Cerebellar cortex (tissue), 1 donor: ENCODE measurements at places on chromosomes 11 and 22.

DNA sequence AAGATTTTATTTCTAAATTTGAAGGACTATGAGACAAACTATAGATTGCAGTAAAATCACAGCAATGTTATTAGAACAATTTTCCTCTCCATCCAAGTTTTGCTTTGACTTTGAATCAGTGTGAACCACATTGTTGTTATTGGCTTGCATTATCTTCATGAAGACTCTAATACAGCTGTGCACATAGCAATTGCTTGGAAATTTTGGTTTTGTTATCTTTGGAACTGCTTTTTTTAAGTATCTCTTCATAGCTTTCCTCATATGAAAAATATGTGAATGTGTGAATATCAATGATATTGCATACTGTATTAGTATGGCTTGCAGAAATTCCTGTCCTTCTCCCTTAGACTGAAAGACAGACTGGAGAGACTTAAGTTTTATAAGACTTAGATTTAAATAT lies 666.6 kb downstream of the LUZP2 start:
- DNase-seq, result no peak

GRCh38 chr11:45092901-45093760 lies 53.3 kb upstream of the PRDM11 start:
- peak; percentile 44 for DNase-seq

GRCh38 chr11:18974192-18974591 lies 35.0 kb upstream of the MRGPRX1 start:
- DNase-seq, result no peak

GRCh38 chr22:46851311-46851710 lies 88.9 kb downstream of the TBC1D22A start:
- no peak for DNase-seq

DNA sequence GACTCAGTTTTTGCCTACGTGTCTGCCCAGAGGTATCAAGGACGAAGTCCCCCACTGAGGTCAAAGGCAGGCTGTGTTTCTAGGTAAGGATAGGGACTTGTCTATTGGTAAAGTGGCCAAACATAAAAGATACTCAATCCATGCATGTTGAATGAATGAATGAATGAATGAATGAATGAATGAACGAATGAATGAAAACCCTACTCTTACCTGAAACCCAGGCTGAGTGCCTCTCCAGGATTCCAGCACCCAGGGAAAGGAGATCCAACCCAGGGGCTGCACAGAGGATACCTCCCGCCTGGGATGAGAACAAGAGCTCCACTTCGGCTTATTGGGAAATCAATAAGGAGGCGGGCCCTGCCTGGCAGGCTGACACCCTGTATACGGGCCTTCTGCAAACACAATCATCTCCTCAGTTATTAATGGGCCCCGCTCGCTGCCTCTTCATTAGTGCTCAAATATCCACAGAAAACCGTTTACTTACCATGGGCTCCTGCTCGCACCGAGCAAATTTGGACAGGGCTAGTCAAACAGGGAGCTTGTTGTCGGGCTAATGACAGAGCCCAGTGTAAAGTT lies 177.4 kb downstream of the BUD13 start:
- DNase-seq, result no peak

DNA sequence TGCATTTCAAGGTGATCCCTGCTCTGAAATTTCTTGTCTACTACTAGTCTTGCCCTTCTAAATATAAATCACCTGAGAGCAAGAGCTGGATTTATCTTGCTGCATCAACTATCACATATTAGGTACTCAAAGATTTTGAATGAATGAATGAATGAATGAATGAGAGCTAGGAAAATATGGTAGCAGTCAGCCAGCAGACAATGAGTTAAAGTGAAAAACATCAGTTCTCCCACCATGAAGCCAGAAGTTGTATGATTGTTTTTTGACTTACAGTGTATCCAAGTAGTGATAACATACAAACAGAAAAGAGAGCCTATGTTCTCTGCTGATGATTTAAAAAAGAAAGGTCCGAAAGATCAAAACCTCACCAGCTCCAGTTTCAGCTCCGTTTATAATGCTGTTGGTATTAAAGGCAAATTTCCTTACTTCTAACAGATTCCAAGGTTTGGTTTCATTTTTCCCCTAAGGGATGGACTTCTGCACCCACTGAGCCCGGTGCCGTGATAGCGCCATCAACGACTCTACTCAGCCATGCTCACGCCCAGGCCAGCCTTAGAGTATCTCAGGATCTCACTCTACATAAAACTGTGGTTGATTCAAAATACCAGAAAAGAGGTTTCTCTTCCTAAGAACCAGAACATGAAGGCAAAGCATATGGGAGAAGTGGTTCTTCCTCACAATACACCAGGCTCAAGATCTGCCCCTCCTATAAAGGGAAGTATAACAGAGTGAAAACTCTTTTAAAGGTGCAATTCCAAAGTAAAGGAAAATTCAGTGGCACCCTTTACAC lies 92.0 kb downstream of the SGSM3 start:
- no peak for DNase-seq

- DNase-seq, result no peak
These were observed 160.7 kb upstream of the GRIA4 start for GRCh38 chr11:105449100-105449734.
